ENCODE measurements at places on chromosomes 1 and 21. TPM values are rescaled to one million over a fixed set of nuclear protein-coding genes. Genes with fewer than 3 reads are reported as not detected.

PADI2 gene
- 0.77 TPM for total RNA-seq

DNA sequence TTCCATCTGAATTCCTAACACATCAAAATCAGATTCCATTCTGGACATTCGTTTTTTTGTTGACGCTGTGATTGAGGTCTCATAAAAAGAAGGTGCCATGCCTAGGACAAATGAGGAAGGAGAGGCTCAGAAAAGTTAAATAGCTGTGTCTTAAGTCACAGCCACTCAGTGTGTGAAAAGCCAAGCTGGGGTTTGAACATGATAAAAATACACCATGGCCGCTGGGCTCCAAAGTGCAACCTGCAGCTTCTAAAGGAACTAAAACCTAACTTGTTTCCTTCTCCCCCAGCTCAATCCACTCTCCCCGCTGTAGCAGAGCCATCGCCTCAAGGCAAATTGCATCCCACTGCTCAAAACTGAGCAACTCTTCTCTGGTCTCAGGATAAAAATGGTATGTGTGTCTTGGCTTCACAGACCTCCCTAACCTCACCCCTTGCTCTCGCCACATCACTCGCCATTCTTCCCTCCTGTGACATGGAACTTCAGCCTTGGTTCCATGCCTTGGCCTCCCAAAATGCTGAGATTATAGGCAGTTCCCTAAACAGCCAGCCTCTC, 22.1 kb upstream of the FAM20B start:
- H3K4me3 ChIP-seq = no peak overlapping the region
- no peak for DNase-seq
- H3K27ac ChIP-seq = no peak overlapping the region
- no peaks in the 10 kb centered on the region for H3K4me1 ChIP-seq

GRCh38 chr1:43372172-43372571, 4.4 kb upstream of the ELOVL1 start:
- no peak overlapping the region for H3K27ac ChIP-seq
- H3K4me1 ChIP-seq = peaks cover 2% of the 10 kb centered on the region
- no peak for DNase-seq
- no peaks in the 10 kb centered on the region for H3K27me3 ChIP-seq

DNA sequence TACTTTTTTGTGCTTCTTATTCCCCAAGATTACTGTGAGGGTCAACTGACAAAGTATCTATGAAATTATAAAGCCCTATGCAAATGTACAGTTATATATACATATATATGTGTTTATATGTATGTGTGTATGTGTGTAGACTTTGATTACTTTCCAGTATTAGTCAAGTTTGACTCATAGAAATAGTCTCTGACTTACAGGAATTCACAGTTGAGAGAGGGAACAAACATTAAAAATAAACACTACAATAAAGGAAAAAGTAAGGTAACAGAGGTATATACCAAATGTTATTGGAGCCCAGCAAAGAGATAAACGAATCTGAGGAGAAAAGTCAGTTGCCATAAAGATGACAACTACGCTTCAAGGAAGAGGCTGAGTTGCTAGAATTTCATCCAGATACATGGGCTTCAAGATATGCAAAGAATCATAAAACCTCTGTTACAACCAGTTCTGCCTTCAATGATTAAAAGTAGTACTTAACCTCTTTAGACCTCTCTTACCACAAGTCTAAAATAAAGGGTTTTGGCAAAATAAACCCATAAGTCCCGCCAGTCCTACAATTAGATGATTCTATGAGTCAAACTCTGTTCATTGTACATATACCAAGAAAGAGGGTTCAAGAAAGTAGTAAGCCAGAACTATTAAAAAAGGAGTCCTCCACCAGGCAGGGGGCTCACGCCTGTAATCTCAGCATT, 7.2 kb downstream of the IFT25 start:
- H3K4me3 ChIP-seq = no peak overlapping the region
- H3K27ac ChIP-seq = peak overlapping the region; percentile 66
- H3K4me1 ChIP-seq = peaks cover 6% of the 10 kb centered on the region
- H3K27me3 ChIP-seq = no peaks in the 10 kb centered on the region

DNA sequence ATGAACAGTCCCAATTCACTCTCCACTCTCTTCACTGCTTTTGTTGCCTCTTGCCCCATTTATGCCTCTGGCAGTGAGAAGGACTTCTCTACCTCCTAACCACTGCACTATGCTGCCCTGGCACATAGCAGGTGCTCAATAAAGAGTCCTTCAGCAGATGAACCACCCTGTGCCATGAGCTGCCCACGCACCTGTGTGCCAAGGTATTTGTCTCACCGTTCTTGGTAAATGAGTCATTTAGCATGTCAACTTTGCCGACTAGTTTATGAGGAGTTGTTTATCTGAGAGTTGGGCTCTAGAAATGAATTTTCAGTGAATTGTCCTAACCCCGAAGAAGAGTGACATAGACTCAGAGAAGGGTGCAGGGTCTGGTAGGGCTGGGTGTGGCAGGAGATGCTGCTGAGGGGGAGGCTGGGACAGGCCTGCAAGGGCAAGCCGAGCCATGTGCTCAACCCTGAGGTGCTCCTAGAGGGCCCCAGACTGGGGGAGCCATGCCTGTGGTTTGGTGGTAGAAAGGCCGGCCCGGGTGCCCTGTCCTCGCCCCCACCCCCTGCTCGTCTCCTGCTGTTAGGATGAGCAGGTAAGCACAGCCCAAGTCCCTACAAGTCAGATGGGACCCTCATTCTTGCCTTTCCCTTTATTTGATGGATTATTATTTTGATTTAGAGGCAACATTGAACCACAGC, 654.5 kb downstream of the MATN1 start:
- H3K27me3 ChIP-seq = no peaks in the 10 kb centered on the region
- no peaks in the 10 kb centered on the region for H3K36me3 ChIP-seq
- no peak for DNase-seq
- no peaks in the 10 kb centered on the region for H3K4me1 ChIP-seq
- H3K27ac ChIP-seq = no peak overlapping the region

GRCh38 chr1:160670701-160671100, 23.9 kb upstream of the SLAMF1 start:
- no peaks in the 10 kb centered on the region for H3K27me3 ChIP-seq
- H3K36me3 ChIP-seq = no peaks in the 10 kb centered on the region
- no peak overlapping the region for H3K4me3 ChIP-seq
- no peak overlapping the region for H3K27ac ChIP-seq
- H3K4me1 ChIP-seq = no peaks in the 10 kb centered on the region

DNA sequence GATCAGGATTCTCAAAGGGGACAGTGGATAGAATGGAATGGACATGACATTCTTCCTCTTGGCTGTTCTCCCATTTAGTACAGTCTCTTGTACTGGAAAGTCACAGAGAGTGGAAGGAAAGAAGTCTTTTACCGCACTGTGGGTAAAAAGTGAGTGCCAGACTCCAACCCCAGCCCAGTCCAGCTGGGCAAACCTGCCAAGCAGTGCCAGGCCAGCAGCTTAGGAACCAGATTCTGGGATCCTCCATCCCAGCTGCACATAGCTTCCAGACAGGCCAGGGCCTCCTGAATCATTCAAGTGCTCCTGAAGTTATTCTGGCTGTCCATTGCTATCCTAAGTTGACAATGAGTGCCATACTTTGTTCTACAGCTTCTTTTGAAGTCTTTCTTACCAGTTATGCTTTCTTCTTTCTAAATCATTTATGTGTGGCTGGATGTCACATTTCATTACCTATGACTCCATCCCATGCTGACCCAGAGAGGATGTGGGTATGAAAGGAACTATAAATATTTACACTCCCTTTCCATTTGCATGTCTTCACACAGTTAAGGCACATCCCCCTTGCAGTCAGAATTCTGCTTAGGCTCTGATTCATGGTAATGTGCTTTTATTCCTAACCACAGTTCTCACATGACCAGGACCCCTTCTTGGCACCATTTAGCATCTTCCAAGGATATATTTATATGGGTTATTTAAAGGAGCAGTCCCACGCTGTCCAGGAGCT, 88.9 kb downstream of the AK5 start:
- H3K4me1 ChIP-seq = no peaks in the 10 kb centered on the region

ZNF593OS gene
- not detected for total RNA-seq

GRCh38 chr1:184069675-184070074, 18.1 kb downstream of the TSEN15 start:
- no peak overlapping the region for H3K27ac ChIP-seq
- no peak for DNase-seq
- no peak overlapping the region for H3K4me3 ChIP-seq
- no peaks in the 10 kb centered on the region for H3K4me1 ChIP-seq
- H3K36me3 ChIP-seq = no peaks in the 10 kb centered on the region

DNA sequence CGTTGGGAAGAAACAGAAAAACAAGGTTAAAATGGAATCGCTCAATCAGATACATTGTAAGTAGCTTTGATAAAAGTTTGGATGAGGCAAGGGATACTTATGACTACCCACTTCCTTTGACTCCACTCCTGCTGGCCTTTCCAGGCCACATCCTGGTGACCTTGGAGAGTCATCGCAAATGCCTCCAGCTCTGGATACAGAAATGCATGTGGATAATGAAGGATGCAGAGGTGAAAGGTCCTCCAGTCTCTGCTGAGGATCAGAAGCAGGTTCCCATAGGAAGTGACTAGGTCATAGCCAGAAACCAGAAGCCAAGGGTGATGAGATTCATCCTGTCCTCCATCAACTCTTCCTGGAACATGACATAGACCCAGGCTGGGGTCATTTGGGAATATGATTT, 6.2 kb upstream of the CAMK1G start:
- no peak for DNase-seq
- no peaks in the 10 kb centered on the region for H3K4me1 ChIP-seq
- H3K27ac ChIP-seq = no peak overlapping the region
- no peaks in the 10 kb centered on the region for H3K36me3 ChIP-seq

- DNase-seq = no peak
- H3K4me3 ChIP-seq = no peak overlapping the region
- H3K27me3 ChIP-seq = no peaks in the 10 kb centered on the region
Observed at GRCh38 chr1:245118066-245118465, 36.7 kb upstream of the KIF26B start.

RAB42 gene
- 15.6 TPM for total RNA-seq

GRCh38 chr1:247246325-247247115, 9.4 kb upstream of the VN1R5 start:
- H3K4me3 ChIP-seq = no peak overlapping the region
- H3K27me3 ChIP-seq = no peaks in the 10 kb centered on the region
- no peaks in the 10 kb centered on the region for H3K4me1 ChIP-seq
- no peak overlapping the region for H3K27ac ChIP-seq

- H3K4me1 ChIP-seq = no peaks in the 10 kb centered on the region
- H3K4me3 ChIP-seq = no peak overlapping the region
- no peaks in the 10 kb centered on the region for H3K36me3 ChIP-seq
Observed at GRCh38 chr1:85366391-85367170, 90.1 kb upstream of the BCL10 start.

GRCh38 chr1:1090424-1091343, 16.6 kb upstream of the RNF223 start:
- H3K27me3 ChIP-seq = no peaks in the 10 kb centered on the region
- no peaks in the 10 kb centered on the region for H3K36me3 ChIP-seq
- H3K4me1 ChIP-seq = no peaks in the 10 kb centered on the region
- no peak for DNase-seq
- no peak overlapping the region for H3K4me3 ChIP-seq
- H3K27ac ChIP-seq = no peak overlapping the region

KRTAP6-2 gene
- total RNA-seq = not detected

NKAIN1 gene
- total RNA-seq = not detected

SLC1A7 gene
- not detected for total RNA-seq

FAAH gene
- 10.6 TPM for total RNA-seq

KIF26B gene
- total RNA-seq = 0.27 TPM

DNA sequence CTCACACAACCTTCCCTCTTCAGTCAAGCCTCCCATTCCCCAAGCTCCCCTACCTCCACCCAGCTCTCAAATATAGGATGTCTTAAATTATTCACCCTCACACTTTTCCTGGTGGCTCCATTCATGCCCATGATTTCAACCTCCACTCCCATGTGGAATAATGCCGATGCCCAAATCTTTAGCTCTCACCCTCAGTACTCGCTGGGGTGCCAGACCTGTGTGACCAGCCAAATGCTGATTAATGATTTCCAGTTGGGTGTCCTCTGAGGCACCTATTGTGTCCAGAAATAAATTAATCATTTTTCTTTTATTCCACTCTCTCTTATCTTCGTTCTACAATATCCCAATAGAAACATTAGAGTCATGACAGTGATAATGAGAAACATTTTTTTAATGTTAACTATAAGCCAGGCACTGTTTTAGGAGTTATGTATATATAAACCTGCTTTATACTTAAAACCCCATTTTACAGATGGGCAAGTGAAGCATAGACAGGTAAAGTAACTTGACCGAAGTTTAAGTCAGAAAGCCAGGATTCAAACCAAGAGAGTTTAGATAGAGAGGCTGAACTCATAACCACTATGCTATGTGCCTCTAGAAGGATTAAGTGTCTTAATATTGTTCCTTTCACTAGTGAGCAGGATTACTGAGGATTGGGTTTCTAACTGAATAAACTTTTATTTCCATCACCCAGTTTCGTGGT, 209.7 kb downstream of the DUSP10 start:
- no peaks in the 10 kb centered on the region for H3K27me3 ChIP-seq
- H3K36me3 ChIP-seq = no peaks in the 10 kb centered on the region
- no peak overlapping the region for H3K27ac ChIP-seq
- no peaks in the 10 kb centered on the region for H3K4me1 ChIP-seq

DNA sequence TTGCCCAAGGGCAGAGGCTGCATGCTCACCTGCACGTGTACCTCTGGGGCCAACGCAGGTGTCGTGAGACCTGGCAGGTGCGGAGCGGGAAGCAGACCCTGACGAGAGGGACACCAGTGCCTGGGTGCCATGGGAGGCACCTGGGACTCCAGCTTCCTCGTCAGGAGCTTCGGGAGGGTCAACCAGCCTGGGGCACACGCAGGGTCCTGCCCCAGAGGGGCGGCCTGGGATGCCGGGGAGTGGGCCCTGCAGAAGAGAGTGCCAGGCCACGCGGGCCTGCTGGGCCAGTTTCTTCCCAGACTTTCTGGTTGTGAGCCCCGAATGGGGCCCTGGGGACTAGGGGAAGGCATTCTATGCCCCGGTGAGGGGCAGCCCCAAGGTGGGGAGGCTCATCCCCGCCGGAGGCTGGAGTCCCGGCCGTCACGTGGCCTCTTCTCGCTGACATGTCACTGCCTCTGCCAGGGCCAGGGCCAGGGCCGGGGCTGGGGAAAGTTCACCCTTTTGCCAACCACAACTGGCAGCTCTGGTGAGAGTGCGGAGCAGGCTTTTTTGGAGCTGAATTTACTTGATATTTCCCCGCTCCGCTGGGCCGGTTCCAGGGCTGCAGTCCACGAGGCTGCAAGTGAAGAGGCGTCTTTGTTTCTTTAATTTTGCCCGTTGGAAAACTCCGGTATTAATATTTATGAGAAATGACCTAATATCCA, 38.5 kb upstream of the ACTRT2 start:
- H3K4me3 ChIP-seq = no peak overlapping the region
- no peaks in the 10 kb centered on the region for H3K36me3 ChIP-seq
- H3K27me3 ChIP-seq = no peaks in the 10 kb centered on the region
- DNase-seq = no peak

CORT gene
- 0.79 TPM for total RNA-seq

DNA sequence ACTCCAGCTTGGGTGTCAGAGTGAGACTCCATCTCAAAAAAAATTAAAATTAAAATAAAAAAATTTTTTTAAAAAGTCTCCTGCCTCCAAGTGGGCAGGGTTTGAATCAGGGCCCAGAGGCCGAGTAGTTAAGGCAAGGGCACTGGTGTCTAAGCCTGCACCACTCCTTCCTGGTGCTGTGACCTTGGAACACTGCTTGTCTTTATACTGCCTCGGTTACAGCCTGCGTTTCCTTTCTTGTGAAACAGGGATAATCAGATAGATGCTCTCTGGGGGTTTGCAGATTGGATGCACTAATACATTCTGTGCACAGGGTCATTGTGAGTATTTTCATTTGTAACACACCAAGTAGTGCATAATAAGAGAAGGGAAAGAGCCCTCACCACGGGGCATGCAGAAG, 58.4 kb upstream of the EFHD2 start:
- no peaks in the 10 kb centered on the region for H3K27me3 ChIP-seq
- no peak overlapping the region for H3K4me3 ChIP-seq
- no peak overlapping the region for H3K27ac ChIP-seq
- H3K4me1 ChIP-seq = no peaks in the 10 kb centered on the region
